ENCODE measurements at places on chromosomes 1 and 21.

- no peak for DNase-seq
Observed at GRCh38 chr1:49436865-49437264, 586.9 kb downstream of the AGBL4 start.

DNA sequence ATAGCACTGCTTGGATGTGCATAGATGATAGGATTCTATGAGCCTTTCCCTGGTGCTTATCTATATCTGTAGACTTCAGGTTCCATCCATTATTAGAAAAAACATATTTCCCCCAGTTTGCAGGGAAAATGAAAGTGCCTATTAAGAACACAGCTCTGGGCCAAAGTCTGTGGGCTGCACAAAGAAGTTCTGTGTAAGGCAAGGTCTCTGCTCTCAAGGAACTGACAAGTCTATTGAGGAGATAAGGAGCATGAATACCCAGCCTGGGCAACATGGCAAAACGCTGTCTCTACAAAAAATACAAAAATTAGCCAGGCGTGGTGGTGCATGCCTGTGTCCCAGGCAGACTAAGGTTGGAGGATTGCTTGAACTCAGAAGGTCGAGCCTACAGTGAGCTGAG is 22.3 kb upstream of the SDE2 start:
- DNase-seq = no peak

GRCh38 chr1:18923756-18924211 is 21.4 kb upstream of the ALDH4A1 start:
- no peak for DNase-seq

- no peak for DNase-seq
Observed at GRCh38 chr1:58435376-58435775, 111.2 kb downstream of the OMA1 start.

DNA sequence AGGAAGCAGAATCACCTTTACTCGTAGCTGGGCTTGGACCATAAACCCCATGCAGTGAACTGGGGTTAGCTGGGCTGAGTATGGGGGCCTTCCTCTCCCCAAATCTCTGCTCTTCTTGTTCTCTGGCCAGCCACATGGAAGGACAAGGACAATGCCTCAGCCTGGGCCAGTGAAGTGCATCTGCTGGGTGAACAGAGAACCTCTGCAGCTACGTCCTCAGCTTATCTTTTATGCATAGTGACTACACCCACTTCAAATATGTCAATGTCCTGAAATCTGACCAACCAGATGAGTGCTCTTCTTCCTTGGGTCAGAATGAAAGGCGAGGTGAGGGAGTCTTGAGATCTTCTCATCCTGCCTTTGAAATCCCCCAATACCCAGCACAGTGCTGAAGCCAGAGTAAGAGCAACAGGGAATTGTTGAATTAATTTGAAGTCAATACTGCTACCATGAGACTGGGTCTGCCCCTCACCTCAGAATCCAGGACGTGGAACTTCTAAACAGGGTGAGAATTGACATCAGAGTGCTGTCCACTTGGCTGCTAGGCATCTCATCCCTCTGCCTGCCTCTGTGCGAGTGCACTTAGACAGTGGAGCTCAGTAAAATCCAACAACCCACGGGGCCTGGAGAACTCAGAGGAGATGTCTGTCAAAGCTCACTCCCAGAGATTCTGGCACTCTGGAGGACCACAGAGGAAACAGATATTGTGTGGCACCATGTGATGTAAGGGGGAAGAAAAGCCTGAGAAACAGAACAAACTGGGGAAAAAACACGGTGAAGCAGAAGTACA is 99.0 kb downstream of the IER5 start:
- no peak for DNase-seq

GRCh38 chr1:53303726-53304515 is 23.9 kb downstream of the LRP8 start:
- no peak for DNase-seq

Measured in activated naive CD4-positive, alpha-beta T cell (primary cell).